CD4-positive, alpha-beta T cell treated with Interferon gamma for 1 hour (primary cell): ENCODE measurements at places on chromosomes 2 and 18.

DNA sequence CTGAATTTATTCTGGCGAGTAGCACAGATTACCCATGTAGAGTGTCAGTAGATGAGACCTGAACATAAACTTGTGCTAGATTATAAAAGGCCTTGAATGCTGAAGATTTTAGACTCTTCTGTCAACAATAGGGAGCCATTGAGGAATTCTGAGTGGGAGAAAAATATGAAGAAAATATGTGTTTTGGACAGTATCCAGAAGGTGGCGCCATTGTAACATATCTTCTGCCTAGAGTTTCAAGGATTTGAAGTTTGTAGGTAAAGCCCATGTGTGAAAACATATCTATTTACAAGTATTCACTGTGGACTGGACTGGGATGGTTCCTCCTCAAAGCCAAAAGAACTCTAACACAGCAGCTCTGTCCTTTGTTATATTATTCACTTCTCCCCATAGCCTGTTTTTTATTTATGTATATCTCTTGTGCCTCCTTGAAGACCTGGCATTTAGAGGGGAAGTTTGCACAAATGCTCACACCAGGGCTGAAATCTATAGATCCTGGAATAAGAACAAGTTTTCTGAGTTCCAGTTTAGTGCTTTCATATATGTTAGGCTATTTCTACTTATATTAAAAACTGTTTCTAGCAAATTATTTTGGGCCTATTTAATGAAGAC lies 124.9 kb downstream of the RDH14 start:
- no peak for DNase-seq

DNA sequence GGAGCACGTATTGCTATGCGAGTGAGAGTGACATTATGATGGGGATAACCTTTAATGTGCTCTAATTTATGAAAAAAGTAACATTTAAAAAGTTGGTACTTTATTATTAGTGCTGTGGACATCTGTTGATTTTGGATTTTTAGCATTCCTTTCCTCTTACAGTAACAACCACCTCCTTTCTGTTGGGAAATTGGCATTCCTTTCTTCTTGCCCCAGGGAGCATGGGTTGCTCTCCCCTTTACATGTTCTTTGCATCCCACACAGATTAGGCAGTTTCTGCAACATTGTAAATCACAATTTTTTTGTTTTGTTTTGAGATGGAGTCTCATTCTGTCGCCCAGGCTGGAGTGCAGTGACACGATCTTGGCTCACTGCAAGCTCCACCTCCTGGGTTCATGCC lies 300.2 kb downstream of the LPIN1 start:
- no peak for DNase-seq

GRCh38 chr2:137865954-137866540 lies 98.2 kb upstream of the HNMT start:
- peak; percentile 9 for DNase-seq

GRCh38 chr2:172449911-172450550 lies 22.6 kb downstream of the ITGA6 start:
- DNase-seq: no peak

GRCh38 chr2:241547781-241548450 lies 10.6 kb upstream of the BOK start:
- DNase-seq: no peak

DNA sequence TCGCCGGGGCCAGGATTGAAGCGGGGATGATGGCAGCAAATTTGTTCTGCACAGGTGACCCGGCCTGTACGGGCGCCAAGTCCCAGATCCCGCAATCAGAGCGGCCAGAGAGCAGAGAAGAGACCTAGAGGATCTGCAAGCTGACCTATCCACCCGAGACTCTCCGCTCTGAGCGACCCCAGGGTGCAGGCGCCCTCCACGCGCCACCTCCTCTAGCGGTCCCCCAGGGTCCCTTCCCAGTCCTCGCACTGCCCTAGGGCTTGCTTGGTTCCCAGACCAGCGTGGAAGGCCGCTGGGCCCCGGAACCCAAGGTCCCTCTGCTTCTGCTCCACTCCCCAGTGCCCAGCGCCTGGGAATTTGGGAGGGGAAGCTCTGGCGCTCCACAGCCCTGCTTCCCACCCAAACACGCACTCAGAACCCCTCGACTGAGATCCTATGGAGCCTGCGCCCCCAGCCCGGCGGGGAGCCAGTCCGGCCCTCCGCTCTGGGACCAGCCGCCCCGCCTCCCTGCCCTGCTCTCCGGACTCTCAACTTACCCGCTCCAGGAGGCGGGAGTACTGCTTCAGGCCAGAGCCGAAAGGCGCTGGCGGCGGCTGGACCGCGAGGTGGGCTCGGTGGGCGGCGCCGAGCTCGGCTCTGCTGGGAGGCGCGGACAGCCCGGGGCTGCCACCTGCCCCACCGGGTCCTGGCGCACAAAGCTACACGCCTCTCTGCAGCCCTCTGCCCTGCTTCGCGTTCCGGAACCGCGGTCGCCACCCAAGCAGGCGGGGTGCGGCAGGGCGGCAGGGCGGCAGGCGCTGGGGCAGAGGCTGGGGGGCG lies 3.0 kb upstream of the SIX3 start:
- DNase-seq: no peak

DNA sequence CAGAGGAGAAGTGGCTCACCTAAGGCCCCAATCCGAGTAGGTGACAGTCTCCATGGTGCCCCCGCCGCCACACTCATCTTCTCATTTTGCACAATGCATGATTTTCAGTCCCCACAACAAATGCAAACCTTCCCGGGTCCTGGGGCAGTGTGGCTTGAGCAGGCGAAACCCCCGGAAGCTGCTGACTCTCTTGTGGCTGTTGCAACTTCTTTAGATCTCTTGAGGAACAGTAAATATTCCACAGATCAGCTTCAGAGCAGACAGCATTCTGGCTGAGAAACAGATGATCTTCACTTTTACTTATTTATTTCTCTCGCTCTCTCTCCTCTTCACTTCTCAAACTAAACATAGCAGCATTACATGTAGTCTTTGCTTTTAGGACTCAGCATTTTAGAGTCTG lies 51.9 kb downstream of the ASAP2 start:
- no peak for DNase-seq

GRCh38 chr2:100104718-100105677 lies 37.4 kb downstream of the AFF3 start:
- DNase-seq: peak; percentile 7

- no peak for DNase-seq
Measured at GRCh38 chr2:75310876-75311275, 111.6 kb upstream of the TACR1 start.

- DNase-seq: no peak
Measured at GRCh38 chr2:79799729-79800128, 286.9 kb downstream of the CTNNA2 start.

DNA sequence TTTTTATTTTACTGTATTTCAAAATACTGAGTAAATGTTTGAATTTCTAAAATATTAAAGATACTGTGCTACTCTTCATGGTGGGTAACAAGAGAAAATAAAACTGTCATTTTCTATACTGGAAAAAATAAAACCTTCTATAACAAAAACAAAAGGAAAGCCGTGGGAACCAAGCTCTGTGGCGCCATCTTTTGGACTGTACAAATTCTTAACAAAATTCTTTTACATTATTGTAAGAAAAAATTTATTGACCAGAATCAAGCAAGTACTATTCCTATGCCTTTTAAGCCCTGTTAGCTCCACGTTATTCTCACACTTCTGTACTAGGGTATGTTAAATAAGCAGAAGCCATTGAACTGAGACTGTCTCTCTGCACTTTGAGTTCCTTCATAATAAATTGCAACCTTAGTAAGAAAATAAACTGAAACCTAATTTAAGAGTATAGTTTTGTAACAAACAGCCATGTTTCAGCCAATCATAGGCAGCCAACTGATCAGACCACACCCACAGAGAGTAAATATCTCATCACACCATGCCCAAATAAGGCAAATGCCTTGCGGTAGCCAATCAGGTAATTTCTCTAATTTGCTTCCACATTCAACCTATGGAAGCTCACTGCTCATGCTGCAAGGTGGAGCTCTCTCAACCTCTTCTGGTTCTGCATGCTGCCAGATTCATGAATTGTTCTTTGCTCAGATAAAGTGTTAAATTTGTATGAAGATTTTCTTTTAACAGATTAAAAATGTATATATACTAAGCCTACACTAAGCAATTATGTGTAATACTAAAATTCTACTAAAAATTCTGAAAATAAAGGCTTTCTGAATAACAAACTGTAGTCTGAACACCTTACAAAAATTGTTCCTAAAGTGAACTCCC lies 42.2 kb downstream of the HIBCH start:
- DNase-seq: no peak

- DNase-seq: no peak
Measured at GRCh38 chr2:187354661-187355060, 93.4 kb downstream of the CALCRL start.

DNA sequence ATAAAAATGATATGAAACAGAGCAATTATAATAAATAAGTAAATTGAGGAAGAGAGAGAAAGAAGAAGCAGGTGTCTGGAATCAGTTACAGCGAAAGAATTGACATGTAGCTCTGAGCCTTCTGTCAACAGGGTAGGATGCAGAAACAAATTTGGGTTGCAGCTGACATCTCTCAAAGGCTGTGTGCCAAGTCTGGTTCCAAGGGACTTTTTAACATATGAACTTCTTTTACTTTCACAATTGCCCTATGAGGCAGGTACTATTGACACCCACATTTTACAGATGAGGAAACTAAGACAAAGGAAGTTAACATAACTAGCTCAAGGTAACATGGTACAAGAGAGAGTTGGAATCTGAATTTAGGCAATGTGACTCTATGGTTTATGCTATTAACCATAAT lies 260.0 kb downstream of the ASXL3 start:
- DNase-seq: no peak

DNA sequence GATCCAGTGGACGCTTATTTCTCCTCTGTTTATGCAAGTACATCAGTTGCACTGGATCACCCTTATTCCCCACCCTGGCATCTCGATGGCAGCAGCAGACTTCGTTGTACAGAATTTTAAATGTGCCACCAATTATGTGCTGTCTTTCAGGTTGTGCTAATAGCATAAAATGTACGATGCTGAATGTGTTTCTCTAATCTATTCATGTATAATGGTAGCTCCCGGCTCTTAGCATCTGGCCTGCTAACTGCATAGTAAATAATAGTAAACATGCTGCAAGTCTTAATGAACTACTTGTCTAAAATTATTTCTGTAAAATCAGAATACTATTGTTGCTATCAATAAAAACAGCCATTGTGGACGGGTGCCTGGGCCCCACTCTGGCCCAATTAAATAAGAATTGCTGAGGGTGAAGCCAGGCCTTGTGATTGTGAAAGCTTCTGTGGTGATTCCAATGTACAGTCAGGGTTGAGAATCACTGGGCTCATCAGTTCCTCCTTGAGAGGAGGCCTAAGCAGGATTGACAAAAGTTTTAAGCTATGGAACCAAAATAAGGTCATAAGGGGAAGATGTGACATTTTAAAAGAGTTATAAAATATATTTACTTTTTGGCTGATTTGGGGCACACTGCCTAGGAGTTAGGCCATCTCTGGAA lies 14.4 kb upstream of the MYO3B start:
- no peak for DNase-seq

DNA sequence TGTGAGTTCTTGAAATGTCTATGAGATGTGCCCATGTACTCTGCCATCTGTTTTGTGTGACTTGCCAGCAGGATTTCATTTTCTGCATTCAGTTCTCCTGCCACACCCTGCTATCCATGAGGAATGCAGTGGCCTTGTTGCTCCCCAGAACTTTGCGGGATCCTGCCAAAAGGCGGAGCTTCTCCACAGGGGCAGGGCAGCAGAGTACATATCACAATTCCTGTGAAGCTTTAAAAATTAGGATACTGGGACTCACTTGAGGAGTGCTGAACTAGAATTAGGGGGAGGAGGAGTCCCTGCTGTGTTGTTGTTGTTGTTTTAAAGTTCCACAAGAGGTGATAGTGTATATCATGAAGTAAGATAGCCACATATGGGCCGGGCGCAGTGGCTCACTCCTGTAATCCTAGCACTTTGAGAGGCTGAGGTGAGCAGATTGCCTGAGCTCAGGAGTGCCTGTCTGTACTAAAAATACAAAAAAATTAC lies 76.4 kb downstream of the TANC1 start:
- DNase-seq: no peak

DNA sequence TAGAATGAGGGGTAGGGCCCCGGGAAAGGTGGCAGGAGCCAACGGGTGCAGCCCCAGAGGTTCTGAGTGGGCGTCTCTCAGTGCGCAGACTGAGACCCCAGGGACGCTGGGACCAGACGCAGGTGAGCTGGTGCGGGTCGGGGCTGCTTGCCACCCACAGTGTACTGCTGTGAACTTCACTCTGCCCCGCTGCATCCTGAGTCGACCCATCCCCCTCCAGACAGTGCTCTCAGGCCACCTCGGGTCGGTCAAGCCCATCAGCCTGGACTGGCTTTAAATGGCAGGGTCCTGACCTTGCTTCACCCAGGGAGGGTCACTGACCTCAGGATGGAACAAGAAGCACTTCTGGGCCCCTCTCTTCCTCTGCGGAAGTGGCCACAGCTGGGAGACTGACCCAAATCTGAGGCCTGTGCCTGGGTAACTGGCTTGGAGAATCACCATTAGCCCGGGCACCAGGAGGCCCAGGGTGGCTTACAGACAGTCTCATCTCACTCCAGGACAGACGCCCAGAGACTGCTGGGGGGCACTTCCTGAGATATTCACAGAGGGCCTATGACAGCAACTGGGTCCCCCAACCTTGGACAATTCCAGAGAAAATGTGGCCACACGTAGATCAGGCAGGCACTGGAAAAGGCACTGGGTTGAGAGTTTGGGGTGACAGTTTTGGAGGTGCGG lies 23.7 kb upstream of the BOK start:
- DNase-seq: no peak

GRCh38 chr2:44553456-44553855 lies 191.7 kb downstream of the CAMKMT start:
- no peak for DNase-seq

GRCh38 chr2:138000009-138000408 lies 35.7 kb downstream of the HNMT start:
- no peak for DNase-seq

DNA sequence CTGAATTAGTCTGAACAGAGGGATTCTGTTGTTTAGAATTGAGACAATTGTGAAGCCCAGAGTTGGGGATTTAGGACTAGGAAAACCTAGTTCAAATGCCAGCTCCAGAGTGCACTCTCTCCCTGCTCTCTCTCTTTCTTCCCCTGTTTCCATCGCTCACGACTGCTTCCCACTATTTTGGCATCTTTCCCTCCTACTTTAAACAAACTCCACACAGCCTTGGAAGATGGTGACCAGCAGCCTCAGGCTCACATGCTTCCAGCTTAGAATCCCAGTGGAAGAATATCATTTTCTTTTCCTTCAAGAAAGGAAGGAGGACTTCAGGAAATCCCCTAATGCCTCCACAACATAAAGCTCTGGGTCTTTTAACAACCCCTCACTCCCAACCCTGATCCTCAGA lies 6.1 kb upstream of the DNMT3A start:
- DNase-seq: no peak
